ENCODE measurements at places on chromosomes 2 and 18.

DNA sequence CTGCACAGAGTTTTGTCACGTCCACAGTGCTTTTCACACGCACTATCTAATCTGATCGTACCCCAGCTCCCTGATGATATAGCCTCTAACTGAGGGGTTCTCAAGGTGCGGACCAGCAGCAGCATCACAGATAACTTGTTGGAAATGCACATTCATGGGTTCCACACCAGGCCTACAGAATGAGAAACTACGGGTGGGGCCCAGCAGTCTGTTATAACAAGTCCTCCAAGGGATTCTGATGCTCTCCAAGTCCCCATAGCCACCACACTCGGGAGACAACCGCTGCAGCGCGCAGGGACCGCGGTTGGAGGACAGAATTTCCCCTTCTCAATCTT is 745 bp upstream of the BZW1 start:
- DNase-seq = no peak

- no peak for DNase-seq
Observed at GRCh38 chr2:199982126-199982843, 26.9 kb downstream of the MAIP1 start.

DNA sequence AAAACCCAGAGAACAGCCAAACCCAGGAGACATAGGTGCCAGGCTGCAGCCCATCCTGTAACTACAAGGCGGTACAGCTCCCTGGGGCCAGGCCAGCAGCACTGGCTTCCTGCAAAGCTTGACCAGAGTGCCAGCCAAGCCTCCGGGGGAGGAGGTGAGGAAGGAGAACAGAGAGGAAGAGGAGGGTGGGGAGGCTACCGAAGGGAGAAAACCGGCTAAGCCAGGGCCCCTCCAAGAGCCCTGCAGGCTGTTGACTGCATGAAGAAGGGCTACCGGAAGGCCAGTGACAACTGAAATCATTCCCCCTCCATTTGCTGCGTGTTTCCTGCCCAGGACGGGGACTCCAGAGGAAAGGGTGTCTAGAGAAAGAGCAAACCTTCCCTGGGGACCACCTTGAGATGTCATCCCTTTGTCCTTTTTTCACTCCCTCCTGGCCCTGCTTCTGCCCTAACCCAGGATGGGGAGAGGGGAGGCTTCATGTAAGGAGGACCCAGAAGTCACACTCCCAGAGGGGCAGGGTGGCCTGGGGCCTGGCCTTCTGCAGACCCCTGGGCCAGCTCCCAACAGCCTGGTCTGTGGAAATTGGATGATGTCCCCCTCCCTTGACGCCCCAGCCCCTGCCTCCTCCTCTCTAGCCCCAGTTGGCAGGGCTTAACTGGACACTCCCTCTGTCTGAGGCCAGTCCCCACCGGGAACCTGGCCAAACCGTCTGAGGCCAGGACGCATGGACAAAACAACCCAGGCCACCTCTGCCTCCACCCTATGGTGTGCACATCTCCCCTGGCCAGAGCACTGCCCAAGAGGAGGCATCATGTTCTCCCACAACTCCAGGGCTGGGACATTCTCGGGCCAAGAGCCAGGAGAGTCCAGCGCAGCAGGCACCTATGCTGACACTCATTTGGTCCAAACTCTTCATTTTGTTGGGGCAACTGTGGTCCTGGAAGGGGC is 207.8 kb downstream of the CYP26B1 start:
- DNase-seq = no peak

DNA sequence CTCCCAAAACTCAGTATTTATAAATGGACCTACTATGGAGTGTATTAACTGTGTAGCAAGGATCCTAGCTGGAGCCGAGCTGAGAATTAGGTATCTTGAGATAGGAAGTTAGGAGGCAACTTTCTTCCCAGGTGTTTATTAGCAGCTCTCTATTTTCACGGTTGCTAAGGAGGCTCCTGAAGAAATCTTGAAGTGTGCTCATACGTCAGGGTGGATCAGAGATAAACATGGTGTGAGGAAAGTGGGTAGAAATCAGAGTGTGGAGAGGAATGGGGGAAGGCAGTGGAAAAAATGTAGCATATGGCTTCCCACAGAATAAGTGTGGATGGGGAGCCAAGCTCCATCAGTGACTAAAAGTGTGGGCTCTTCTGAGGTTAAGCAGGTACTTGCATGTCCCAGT is 104.3 kb downstream of the ABCA12 start:
- no peak for DNase-seq

DNA sequence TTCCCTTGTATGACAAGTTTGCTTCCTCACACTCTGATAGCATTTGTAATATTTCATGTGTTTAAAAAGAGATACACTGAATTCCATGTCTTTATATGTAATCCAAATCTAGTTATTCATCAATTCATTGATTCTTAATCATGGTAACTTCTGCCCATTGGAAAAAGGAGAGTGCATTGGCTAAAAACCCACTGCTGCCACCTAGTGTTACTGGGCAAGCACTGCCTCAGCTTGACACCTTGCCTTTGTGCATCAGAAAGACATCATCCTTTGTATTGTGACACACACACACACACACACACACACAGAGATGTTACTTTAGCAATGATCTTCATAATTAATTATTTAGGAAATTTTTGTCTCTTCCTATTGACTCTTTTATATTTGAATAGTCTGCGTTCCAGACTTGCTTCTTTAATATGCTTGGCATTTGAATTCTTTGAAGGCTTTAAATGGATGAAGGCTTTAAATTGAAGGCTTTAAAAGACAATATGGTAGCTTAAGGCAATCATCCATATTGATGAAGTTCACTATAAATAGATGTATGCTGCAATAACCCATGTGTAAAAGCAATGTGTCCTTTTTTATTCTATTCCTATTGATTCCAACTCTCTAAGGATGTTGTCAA is 414.2 kb upstream of the CHST9 start:
- DNase-seq = no peak

GRCh38 chr18:53780666-53781065 is 443.8 kb downstream of the MBD2 start:
- no peak for DNase-seq

GRCh38 chr18:59041819-59042815 is 97.6 kb upstream of the SEC11C start:
- no peak for DNase-seq

DNA sequence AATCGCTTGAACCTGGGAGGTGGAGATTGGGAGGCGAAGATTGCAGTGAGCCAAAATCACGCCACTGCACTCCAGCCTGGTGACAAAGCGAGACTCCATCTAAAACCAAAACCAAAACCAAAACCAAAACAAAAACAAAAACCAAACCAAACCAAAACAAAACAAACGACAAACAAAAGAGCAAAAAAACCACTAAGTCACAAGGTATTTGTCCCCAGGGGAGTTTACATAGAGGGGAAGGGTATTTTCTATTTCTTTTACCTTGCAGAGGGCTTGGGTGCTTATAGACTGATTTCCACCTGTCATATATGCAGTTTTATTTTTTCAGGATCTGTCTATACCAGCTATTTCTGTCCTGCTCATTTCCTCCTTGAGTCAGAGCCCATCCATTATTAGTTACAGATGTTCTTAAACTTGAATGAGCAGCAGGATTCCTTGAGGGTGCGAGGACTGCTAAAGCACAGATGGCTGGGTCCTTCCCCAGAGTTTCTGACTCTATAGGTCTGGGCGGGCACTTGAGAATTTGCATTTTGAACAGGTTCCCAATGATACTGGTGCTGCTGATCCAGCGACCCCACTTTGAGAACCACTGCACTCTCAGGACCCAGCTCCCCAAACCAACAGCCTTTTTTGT is 102.2 kb upstream of the UXS1 start:
- DNase-seq = no peak

GRCh38 chr2:179422037-179422643 is 157.5 kb upstream of the SESTD1 start:
- no peak for DNase-seq

GRCh38 chr2:160583146-160583535 is 89.5 kb upstream of the RBMS1 start:
- DNase-seq = no peak

DNA sequence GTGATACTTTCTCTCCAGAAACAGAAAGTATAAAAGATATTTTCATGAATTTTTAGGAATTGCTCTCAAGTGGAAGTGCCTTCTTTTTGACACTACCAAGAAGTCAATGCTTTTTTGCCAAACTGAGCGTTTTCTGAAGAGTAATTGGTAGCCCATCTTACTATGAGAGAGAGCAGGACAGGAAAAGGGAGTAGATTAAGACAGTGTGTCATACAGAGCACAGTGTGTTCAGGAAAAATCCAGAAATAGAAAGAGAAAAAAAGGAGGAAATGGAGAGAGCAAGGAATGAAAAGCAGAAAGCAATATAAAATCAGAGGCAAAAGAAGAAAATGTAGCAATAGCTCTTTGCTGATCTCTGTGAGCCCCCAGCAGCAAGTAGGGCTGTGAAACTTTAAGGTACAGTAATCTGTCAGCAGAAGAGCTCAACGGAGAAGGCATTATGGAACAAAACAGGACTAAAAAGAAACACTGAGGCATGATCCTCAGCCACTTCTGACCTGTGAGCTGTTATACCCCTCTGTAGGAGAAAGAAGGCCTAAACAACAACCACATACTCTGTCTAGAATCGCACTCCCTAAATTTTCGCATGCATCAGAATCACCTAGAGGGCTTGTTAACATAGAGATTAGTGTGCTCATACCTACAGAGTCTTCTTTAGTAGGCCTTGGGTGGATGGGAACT is 15.0 kb upstream of the PGAP1 start:
- no peak for DNase-seq

- no peak for DNase-seq
Observed at GRCh38 chr2:42977270-42978174, 185.1 kb upstream of the HAAO start.

DNA sequence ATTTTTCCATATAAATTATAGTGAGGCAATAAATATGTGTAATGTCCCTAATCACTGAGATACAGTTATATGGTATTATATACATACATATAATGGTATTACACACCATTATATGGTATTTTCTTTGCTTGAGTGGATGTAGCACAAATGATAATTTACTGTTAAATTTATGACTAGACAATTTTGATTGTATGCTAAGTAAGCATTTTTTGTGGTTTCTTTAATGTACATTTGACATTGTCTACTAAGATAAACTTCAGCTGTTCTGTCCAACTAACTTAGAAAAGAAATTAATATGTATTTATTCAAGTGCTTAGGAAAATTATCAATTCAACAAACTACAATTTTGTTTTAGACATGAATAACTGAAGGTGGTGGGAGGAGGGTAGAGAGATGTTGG is 122.6 kb downstream of the SCN3A start:
- no peak for DNase-seq

- no peak for DNase-seq
Observed at GRCh38 chr2:152944099-152944498, 225.7 kb downstream of the ARL6IP6 start.

DNA sequence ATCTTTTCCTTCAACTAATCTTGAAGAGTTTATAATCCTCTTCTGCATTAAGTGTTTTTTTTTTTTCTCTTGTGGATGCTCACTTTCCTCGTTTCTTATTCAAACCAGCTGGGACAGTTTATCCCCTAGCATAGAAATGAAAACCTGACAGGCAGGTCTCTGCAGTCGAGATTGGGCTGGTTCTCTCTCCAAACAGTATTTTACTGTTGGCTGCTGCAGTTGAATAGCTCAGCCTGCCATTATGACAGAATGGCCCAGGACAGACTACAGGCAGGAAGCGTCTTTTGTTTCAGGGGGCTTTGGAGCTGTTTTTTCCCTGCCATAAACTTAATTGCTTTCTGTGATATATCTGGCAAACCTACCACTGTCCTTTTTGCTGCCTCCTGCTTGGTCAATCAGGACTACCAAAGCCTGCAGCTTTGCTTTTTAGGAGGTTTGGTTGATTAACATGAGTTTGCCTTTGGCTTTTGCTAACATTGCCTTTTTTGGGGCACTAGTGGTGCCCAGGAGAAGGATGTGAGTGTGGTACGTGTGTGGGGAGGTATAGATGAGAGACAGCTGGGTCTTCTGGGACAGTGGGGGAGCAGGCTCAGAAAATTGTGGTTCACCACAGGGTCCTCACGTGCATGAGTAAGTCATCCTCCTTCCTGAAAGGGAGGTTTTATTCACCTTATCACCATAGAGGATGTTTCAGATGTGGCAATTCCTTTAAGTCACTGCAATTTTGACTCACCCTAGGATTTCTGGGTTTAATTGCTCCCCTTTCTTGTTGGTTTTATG is 128.7 kb downstream of the LYPD6B start:
- no peak for DNase-seq

DNA sequence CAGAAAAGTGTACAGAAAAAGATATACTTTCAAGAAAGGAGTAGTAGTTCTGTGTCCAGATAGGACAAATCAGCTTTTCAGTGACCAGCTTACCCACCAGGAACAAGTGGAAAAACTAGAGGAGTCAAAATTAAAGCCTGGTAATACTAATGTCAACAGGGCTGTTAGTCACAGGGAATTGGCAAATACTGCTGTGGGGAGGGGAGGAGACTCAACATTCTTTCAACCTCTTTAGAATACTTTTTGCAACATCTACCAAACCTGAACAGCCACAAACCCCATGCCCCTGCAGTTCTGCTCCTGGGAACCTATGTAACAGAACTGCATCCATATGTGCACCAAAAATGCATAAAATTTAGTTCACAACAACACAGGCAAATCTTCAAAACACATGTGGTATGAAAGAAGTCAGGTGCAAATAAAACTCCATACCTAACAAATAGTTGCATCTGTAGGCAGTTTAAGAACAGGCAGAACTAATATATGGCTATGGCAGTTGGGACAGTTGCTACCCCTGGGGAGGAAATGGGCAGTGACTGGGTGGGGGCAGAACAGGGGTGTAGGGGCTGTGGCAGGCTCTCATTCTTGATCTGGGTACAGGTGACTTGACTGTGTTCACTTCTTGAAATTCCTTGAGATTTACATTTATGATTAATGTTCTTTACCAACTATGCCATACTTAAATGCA is 9.7 kb downstream of the CMPK2 start:
- DNase-seq = no peak

Data from GOT3 (cell line).